D721Med (cell line): ENCODE measurements at places on chromosomes 4 and X.

DNA sequence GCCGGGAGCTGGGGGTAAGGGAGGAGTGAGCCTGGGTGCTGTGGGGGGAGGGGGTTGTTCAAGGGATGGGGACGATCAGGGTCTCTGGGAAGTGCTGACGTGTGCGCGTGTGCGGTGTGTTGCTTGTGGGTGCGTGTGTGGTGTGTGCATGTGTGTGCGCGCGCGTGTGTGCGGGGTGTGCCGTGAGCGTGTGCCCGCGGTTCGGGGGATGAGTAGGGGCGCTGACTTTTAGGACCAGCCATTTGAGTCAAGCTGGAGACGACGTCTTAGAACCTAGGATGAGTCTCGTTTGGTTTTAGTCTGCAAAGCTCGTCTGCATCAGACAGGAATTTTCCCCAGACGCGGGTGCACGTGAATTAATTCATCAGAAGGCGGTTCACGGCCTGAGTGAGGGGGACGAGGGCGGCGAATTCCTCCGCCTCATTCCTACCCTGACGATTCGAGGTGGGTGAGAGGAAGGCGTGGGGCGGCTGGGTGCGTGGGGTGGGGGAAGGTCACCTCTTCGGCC, 950 bp upstream of the TMEM271 start:
- peak; percentile 50 for DNase-seq

DNA sequence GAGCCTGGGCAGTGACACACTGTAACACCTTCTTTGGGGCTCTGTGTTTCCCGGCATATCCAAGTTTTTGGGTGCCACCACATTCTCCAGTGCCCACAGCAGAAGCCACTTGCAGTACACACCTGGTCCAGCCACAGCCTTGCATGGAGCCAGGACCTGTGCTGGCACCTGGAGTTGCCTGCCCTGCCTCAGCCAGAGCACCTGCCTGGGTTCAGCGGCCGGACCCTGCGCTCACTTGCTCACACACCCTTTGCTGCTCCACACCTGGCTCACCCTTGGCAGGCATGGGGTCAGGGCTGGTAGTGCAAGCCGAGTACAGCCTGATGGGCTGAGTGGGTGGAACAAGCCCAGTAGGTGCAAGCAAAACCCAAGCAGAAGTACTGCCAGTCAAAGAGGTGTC, 1511.1 kb downstream of the TECRL start:
- no peak for DNase-seq

- no peak for DNase-seq
These were observed 92.4 kb upstream of the SORBS2 start for GRCh38 chr4:185904381-185904780.

DNA sequence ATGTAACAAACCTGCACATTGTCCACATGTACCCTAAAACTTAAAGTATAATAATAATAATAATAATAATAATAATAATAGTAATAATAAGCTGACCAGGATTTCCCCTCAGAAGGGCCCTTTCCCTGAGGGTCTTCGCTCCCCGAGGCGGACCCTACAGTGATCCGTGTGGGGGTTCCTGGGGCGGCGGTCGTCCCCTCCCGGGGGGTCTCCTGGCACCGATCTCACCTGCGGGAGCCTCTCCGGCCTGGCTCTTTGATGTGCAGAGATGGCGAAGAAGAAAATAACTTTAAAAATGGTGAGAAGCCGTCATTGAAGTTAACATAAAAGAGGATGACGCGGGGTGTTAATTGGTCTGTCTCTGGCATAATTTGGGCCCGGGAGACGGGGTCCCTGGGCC, 48.2 kb upstream of the PPP2R3B start:
- DNase-seq: no peak

GRCh38 chrX:121975671-121976070, 928.3 kb downstream of the GLUD2 start:
- DNase-seq: no peak

GRCh38 chr4:90715242-90715641, 588.0 kb downstream of the CCSER1 start:
- DNase-seq: no peak
